Fibroblast of the aortic adventitia (primary cell): ENCODE measurements at places on chromosomes 1 and 21. TPM values are rescaled to one million over a fixed set of nuclear protein-coding genes. Genes with fewer than 3 reads are reported as not detected.

Gene LMOD1
- 14.5 and 22.3 TPM in 2 replicates for total RNA-seq

Gene IFI44L
- total RNA-seq: 17.7 and 48.7 TPM in 2 replicates

DNA sequence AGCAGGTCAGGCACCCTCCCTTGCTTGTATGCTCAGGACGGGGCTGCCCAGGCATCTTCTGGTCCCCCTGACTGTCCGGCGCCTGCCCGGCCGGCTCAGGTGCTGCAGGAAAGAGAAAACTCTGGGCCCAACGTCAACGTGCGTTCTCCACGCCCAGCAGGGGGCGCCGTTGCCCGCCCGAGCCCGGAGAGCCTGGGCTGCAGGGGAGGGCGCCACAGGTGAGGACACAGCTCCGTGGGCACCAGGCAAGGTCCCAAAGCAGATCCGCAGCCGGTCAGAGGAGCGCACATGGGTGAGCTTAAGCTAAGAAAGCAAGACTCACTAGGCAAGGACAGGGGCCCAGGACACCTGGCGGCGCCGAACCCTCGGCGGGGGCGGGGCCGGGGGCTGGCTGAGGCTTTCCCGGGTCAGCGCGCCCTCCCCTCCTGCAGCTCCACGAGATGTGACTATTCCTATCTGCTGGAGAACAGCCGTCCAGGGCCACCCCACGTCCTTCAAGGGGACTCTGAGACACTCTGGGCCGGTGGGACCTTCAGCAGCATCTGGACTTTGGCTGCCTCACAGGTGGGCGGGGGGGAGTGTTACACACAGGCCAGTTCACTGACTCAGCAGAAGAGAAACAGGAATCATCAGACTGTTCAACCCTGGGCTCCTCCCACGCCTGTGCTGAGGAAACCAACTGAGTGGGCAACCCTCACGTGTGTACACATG is 29.3 kb downstream of the KRTAP10-1 start:
- peak; percentile 11 for DNase-seq

DNA sequence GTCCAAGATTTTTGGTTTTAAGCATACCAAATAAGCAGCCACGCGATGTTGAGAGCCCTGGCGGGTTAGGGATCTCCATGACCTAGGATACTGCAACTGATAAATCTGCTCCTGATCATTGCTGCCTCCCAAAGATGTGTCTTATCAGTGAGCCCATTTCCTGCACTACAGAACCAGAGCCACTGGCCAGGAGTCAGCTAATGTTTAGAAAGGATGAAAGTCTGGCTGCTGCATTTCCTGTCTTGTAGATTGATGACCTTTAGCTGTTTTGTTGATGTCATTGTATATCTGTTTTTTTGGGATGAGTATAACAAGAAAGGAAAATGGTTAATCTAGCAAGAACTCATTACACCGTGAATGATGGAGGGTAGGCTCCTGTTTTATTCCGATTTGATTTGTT is 74.5 kb downstream of the C1orf21 start:
- no peak for DNase-seq

DNA sequence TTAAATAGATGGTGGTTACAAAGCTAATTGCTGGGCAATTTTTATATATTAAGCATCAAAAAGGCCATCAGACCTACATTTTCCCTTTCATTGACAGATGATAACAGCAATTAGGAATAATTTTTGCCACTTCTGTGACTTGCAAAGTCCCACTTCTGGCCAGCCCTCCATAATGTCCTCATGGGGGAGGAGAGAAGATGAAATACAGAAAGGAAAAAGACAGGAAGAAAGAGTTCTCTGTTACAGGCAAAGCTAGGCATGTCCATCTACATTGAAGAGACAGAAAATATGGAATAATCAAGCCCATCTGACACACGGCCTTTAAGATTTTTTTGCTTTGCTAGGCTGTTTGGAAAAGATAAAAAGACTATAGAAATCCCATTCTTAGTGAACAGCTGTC is 108.0 kb downstream of the ENAH start:
- DNase-seq: no peak

Gene ERICH3
- not detected in 2 replicates for total RNA-seq

Gene CD5L
- total RNA-seq: not detected in 2 replicates

DNA sequence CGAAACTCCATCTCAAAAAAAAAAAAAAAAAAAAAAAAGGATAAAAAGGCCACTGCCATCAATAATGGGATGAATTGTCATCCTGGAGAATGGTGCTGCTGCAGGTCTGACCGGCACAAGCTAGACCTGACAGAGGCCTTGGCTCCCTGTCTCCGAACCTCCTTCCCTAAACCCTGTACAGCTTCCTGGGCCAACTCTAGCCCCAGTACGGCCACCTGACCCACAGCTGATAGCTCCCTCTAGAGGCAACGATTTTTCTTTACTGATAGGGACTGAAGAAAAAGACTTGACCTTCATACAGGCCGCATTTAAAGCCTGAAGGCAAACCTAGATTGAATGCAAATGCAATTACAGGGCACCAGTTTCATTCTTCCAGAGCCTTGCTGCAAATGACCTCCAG is 30.7 kb downstream of the NOL9 start:
- peak; percentile 66 for DNase-seq

Gene PODN
- total RNA-seq: 47.5 and 176 TPM in 2 replicates

DNA sequence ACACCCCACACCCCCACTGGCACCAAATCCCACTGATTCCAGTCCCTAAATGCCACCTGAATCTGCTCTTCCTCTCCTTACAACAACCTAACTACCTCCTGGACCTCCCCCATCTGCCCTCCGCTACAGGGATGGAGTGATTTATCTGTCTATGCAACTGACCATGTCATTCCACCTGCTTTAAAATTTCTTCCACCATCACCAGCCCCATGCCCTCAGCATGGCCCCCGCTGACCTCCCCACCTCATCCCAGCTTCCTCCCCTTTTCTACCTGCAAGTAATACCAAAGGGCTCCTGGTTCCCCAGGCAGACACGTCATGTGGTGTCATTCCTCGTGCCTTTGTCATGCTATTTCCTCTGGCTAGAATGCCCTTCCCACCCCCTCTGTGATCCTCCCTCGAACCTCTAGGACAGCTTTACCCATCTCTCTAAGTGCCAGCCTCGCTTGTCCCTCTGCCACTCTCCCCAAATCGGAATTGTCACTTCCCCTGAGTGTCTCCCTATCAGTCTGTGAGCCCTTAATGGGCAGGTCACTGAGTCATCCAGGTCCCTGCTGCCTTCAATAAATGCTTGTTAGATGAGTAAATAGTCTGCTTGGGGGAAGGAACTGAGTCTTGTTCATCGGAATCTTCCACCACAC is 3.7 kb downstream of the GJB4 start:
- no peak for DNase-seq

- no peak for DNase-seq
These were observed 24.9 kb upstream of the MAN1A2 start for GRCh38 chr1:117342397-117342796.

DNA sequence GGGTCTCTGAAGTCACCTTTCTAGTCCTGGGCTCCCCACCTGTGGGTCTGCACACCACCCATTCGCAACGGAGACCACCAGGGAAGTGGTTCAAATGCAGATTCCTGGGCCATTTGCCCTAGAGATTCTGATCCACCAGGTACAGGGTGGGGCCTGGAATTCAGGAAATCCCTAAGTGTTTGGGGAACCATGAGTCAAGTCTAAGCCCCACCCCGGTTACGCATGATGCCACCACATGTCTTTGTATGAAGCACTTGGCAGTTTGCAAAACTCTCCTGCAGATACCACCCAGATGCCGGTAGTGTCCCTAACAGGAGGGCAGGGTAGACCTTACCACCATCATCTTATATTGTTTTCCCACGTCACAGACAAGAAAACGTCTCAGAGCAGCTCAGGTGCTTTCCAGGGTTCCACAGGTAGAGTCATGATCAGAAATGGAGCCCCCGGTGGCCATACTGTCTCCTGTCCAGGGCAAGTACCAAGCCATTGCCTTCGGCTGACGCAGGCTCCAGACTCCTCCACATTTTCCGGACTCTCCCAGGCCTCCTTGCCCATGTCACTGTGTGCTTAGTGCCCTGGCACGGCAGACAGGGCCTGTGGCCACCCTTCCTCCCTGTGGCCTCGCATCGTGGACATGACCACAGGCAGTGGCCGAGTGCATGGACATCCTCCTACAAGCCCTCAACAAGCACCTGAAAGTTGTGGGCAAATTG is 89.2 kb upstream of the TMEM51 start:
- no peak for DNase-seq

DNA sequence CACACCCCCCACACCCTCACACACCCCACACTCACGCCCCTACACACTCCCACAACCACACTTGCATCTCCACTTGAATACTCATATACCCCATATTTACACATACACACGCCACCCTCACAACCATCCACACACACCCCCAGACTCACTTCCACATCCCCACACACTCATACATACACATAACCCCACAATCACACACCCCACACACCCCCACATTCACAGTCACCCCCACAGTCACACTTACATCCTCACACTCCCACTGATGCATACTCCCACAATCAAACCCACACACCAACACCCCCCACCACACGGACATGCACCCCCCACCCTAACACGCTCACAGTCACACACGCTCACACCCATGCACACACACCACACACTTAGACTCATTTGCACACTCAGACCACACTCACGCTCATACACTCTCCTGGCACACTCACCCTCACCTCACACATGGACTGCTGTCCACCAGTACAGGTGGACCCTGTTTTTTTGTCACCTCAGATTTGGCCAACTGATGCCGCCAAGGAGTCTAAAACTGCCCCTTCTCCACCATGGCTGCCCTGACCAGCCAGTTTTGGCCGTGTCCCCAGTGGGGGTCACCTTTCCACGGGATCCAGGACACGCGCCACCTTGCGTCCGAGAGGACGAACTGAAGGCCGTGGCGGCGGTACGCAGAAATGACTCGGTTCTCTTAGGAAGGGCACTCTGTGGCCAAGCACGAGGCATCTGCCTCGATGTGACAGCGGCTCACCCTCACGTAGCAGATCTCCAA is 45.3 kb upstream of the EDN2 start:
- no peak for DNase-seq

Gene S100A2
- total RNA-seq: 3.3 TPM in 1 of 2 replicates, not detected in the other

- DNase-seq: no peak
These were observed 138.3 kb downstream of the MAP3K21 start for GRCh38 chr1:233465745-233466343.
